CD4-positive, alpha-beta T cell (primary cell): ENCODE measurements at places on chromosomes 4 and X.
A peak's percentile ranks its signal among the peaks of the same experiment; 100 is the strongest.

DNA sequence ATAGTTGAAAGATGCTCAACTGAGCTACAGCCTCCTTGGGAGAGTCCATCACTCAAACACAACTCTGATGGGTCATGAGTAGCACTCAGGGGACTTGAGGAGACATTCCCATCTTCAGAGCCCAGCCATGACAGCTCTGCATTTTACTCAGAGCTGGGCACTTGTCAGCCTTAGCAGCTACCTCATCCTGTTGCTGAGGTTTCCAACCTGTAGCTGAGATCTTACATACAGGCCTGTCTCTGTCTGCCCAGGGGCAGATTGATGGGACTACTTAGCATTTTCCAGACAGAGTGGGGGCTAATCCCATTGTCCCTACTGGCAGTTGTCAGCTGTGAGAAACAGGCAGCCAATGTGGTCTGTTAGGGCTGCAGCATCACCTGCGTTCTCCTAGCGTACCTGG lies 3.5 kb downstream of the FHDC1 start:
- H3K4me1 ChIP-seq: peaks cover 22% of the 10 kb centered on the region
- no peak overlapping the region for H3K27ac ChIP-seq
- DNase-seq: no peak
- peaks cover 44% of the 10 kb centered on the region for H3K27me3 ChIP-seq
- H3K4me3 ChIP-seq: no peak overlapping the region

DNA sequence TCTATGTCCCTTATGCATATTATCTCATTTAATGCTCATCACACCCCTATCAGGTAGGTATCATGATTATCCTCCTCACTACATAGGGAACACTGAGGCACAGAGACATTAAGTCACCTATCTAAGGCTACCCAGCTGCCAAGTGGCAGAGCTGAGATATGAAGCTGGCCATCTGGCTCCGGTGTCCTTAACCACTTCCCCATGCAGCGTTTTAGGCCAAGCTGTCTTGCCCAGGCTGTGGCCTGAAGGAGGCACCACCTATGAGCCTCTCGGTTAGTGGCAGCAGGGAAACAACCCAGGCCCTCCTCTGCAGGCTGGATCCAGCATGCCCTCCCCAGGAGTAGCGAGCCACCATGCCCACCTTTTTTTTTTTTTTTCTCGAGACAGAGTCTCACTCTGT lies 16.3 kb downstream of the PJA1 start:
- DNase-seq: no peak
- H3K4me3 ChIP-seq: no peak overlapping the region
- no peak overlapping the region for H3K27ac ChIP-seq
- H3K36me3 ChIP-seq: no peaks in the 10 kb centered on the region
- H3K4me1 ChIP-seq: no peaks in the 10 kb centered on the region

DNA sequence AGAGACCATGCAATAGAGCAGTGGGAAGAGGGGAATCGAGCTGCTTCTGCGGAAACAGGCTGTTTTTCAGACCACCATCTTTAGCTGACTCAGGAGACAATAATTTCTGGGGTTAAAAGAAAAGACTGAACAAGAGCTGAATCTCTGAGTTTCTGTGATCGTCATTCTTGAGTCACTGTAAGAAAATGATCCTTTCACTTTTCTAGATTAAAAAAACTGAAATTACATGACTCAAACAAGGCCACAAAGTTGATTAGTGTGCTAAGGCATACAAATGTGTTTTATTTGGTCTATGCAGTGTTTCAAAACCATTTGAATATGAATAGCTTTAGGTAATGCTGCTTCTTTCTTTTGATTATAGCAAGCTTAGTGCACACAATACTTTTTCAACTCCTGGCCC lies 194.4 kb upstream of the RPL34 start:
- H3K27ac ChIP-seq: no peak overlapping the region
- DNase-seq: no peak
- H3K4me1 ChIP-seq: no peaks in the 10 kb centered on the region
- no peaks in the 10 kb centered on the region for H3K36me3 ChIP-seq
- no peak overlapping the region for H3K4me3 ChIP-seq

GRCh38 chr4:110867251-110867960 lies 244.5 kb upstream of the PITX2 start:
- no peaks in the 10 kb centered on the region for H3K4me1 ChIP-seq
- H3K27ac ChIP-seq: no peak overlapping the region
- H3K27me3 ChIP-seq: no peaks in the 10 kb centered on the region
- no peaks in the 10 kb centered on the region for H3K36me3 ChIP-seq
- DNase-seq: no peak

DNA sequence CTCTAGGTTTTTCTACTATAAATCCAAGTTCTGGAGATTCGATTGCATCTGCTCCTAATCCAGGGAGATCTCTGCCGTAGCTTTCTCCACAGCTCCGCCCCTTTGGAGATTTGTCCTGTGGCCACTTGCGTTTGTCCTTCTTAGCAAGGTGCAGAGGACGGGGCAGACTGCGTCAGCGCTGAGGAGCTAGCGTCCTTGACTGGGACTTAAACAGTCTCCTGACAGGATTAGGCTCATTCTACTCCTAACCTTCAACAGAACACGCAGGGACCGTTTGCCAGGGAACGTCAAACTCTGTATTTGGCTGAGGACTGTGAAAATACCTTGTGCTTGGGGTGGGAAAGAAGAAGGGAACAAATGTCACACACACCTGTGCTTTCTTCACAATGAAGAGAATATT lies 38.6 kb downstream of the SORBS2 start:
- H3K36me3 ChIP-seq: no peaks in the 10 kb centered on the region
- no peak for DNase-seq
- no peak overlapping the region for H3K4me3 ChIP-seq
- no peaks in the 10 kb centered on the region for H3K27me3 ChIP-seq

DNA sequence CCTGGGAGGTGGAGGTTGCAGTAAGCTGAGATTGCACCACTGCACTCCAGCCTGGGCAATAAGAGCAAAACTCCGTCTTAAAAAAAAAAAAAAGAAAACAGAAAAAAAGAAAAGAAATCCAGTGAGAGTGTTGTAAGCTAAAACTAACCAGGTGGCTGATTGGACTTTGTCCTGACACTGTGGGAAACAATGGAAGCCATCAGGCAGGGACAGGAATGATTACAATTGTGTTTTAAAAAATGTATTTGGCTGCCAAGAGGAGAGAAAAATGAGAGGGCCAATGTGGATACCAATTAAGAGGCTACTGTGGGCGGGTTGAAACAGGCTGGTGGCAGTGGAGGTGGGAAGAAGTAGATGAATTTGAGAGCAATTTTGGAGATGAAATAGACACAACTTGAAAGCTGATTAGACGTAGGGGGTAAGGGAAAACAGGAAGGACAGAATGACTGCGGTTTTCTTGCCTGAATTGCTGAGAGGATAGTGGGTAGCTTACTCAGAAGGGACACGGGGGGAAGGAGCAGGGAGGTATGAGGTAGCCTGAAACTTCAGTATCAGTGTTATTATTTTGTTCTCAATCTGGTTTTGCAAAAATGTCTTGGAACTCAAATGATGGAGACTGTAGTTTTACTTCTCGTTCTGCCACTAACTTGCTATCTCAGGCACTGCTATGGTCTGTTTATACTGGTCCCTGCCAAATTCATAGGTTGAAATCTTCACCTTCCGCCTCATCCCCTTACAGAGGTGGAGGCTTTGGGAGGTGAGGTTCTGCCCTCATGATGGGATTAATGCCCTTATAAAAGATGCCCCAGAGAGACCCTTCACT lies 45.6 kb upstream of the CHRNA9 start:
- no peaks in the 10 kb centered on the region for H3K36me3 ChIP-seq
- H3K4me1 ChIP-seq: peaks cover 49% of the 10 kb centered on the region
- peak overlapping the region; percentile 8 for H3K4me3 ChIP-seq
- DNase-seq: peak; percentile 56
- H3K27me3 ChIP-seq: no peaks in the 10 kb centered on the region
- peak overlapping the region; percentile 62 for H3K27ac ChIP-seq

- no peak overlapping the region for H3K4me3 ChIP-seq
- no peaks in the 10 kb centered on the region for H3K4me1 ChIP-seq
- DNase-seq: no peak
- no peaks in the 10 kb centered on the region for H3K27me3 ChIP-seq
- no peak overlapping the region for H3K27ac ChIP-seq
Observed at GRCh38 chr4:175806727-175807126, 5.3 kb downstream of the GPM6A start.

DNA sequence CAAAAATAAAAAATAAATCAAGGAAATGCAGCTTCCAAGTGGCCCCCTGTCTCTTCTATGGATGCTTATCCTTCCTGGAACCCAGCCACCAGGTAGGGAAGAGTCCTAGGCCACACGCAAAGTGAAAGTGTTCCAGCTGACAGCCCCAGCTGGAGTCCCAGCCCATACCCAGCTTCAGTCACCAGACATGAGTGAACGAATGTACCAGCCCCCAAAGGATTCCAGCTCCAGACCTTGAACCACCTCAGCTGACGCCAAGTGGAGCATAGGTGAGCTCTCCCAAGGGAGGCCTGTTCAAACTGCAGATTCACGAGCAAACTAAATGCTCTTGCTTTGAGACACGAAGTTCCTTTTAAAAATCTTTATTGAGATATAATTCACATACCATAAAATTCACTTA lies 62.0 kb downstream of the BCOR start:
- H3K27ac ChIP-seq: no peak overlapping the region
- H3K4me3 ChIP-seq: no peak overlapping the region
- DNase-seq: no peak
- H3K36me3 ChIP-seq: no peaks in the 10 kb centered on the region

- H3K36me3 ChIP-seq: no peaks in the 10 kb centered on the region
- no peak overlapping the region for H3K27ac ChIP-seq
- H3K4me3 ChIP-seq: no peak overlapping the region
- no peaks in the 10 kb centered on the region for H3K27me3 ChIP-seq
Observed at GRCh38 chr4:158036998-158037397, 135.8 kb downstream of the GASK1B start.

DNA sequence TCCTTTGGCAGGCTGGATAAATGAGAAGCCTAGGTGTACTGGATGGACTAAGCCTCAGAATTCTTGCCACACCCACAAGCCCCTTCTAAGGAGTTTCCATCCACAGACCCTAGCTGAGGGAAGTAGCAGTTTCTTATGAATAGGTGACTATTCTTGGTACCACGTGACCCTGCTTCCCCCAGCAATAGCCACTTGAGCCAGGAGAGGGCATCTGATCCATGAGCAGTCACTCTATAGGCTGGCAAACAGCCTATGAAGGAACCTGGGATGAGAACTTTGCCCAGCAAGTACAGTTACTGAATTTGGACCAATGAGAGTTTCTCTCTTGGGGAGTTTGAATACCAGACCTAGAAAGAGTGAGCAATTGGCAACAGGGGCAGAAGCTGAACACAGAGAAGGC lies 84.0 kb downstream of the RTL9 start:
- no peaks in the 10 kb centered on the region for H3K27me3 ChIP-seq
- no peaks in the 10 kb centered on the region for H3K36me3 ChIP-seq
- H3K4me1 ChIP-seq: no peaks in the 10 kb centered on the region
- H3K27ac ChIP-seq: no peak overlapping the region
- no peak for DNase-seq

DNA sequence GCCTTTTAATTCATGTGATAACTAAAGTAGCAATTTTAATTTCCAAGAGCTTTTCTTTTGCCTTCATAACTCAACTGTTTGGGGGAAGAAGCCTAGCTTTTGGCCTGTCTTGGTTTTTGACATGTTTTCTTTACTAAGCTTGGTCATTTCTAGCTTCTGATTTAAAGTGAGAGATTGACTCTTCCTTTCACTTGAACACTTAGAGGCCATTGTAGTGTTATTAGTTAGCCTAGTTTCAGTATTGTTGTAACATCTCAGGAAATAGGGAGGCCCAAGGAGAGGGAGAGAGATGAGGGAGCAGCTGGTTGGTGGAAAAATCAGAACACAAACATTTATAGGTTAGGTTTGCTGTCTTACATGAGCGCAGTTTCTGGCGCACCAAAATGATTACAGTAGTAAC lies 44.8 kb downstream of the DCLK2 start:
- no peak for DNase-seq
- no peaks in the 10 kb centered on the region for H3K4me1 ChIP-seq
- no peaks in the 10 kb centered on the region for H3K27me3 ChIP-seq
- no peak overlapping the region for H3K27ac ChIP-seq
- no peak overlapping the region for H3K4me3 ChIP-seq

DNA sequence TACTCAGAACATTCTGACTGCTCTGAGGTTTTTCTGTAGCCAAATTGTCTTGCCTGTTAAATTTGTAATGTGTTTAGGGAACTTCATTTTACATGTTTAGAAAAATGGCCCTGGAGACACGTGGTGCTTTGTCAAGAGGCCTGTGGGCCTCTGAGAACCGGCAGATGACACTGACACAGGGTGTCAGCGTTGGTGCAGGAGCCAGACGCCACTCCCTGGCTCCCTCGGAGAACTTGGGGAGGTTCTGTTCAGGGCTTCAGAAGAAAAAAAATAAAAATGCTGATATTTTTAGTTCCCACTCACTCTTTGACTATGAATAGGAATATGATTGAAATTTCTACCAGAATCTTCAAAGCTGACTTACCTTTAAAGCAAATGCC lies 190.9 kb upstream of the GATB start:
- H3K27me3 ChIP-seq: no peaks in the 10 kb centered on the region
- no peak for DNase-seq
- no peaks in the 10 kb centered on the region for H3K36me3 ChIP-seq
- H3K4me1 ChIP-seq: no peaks in the 10 kb centered on the region

- no peak for DNase-seq
- H3K4me1 ChIP-seq: no peaks in the 10 kb centered on the region
- H3K27me3 ChIP-seq: no peaks in the 10 kb centered on the region
- H3K36me3 ChIP-seq: no peaks in the 10 kb centered on the region
- no peak overlapping the region for H3K4me3 ChIP-seq
Observed at GRCh38 chr4:44927399-44928380, 201.3 kb upstream of the GNPDA2 start.

GRCh38 chrX:125883169-125883568 lies 282.9 kb downstream of the DCAF12L2 start:
- no peak overlapping the region for H3K27ac ChIP-seq
- H3K4me3 ChIP-seq: no peak overlapping the region
- H3K36me3 ChIP-seq: no peaks in the 10 kb centered on the region

- no peak for DNase-seq
- H3K4me1 ChIP-seq: peaks cover 7% of the 10 kb centered on the region
- H3K4me3 ChIP-seq: no peak overlapping the region
- no peaks in the 10 kb centered on the region for H3K27me3 ChIP-seq
Observed at GRCh38 chr4:53355930-53356521, 9.8 kb downstream of the SCFD2 start.

DNA sequence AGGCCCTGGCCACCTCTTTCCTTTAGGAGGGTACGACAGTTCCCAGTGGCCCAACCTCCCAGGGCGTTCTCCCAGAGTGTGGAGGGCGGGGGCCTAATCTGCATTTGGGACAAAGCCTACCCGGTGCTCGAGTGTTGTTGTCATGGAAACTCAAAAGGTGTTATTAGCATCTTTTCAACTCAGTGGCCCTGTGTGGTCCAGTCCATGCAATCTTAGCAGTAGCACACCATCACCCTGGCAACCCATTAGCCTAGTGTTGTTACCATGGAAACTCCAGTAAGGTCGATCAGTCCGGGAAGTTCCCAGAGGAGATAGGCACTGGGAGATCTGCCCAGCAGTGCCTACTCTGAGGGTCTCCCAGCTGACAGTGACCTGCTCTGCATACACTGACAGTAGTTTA lies 20.2 kb downstream of the APLN start:
- DNase-seq: no peak
- H3K36me3 ChIP-seq: no peaks in the 10 kb centered on the region
- H3K4me1 ChIP-seq: peaks cover 7% of the 10 kb centered on the region
- no peaks in the 10 kb centered on the region for H3K27me3 ChIP-seq
